Stimulated activated CD4-positive, alpha-beta T cell treated with anti-CD3 and anti-CD28 coated beads, Interleukin-4, amount 100 ng/mL, for 4 hours (primary cell): ENCODE measurements at places on chromosomes 6 and 20.

DNA sequence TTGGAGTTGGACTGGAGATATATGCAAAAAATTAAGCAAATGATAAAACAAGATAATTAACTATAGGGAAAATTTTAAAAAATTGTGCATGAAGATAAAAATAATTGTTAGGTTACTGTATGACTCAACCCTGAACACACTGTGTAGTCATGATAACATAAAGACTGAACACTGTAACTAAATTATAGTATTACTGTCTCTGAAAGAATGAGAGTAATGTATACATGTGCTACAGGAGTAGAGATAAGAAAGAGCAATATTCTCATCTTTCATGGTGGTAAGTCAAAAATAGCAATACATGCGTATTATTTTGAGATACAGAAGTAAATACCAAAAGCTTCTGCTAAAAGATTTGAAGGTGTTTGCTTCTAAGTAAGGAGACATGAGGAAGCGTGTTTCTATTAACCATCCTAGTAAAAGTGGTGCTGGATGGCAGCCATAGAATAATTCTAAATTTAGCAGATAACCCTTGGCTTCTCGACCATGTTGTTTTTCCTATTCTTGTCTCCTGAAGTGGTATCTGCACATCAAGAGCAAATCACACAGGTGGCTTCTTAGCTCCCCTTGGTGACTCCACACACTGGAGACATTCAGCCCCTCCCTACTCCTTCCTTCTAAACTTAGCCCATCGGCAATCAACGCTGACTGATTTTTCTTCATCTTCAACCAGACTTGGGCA is 390.6 kb upstream of the PLCB4 start:
- no peak for DNase-seq

- no peak for DNase-seq
These were observed 76.9 kb upstream of the TSHZ2 start for GRCh38 chr20:52895235-52895634.

DNA sequence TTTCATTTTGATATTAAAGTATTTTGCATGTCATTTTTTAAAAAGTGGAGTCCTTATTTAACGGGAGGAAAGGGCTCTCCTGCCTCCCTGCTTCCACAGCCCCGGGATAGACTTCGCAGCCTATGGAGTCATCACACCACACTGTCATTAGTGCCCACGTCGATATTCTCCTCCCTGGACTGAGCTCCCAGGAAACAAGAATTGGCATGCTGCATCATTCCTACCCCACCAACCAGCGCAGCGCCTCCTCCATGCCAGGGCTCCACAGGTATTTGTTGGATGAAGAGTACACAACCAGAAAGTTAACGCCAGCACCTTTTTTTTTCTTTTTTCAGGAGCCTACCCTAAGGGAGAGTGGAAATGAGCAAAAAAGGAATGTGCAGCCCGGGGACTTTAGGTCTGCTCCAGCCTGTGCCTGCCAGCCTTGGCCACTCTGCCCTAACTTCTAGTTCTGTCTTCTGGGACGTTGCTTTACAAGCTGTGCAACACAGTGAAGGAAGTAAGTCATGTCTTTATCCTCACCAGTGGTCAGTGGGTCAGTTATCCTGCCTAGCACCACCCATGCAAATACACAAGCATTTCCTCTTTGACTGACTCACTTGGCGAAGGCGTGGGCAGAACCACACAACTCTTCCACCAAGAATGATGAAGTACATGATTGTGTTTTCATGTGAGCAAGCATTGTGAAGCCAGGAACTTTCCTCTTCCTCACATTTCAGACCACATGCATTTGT is 180.7 kb upstream of the UST start:
- DNase-seq = no peak

- peak; percentile 7 for DNase-seq
These were observed 782 bp downstream of the TRMT11 start for GRCh38 chr6:125987026-125987617.
